ENCODE measurements at places on chromosomes 7 and 10.

DNA sequence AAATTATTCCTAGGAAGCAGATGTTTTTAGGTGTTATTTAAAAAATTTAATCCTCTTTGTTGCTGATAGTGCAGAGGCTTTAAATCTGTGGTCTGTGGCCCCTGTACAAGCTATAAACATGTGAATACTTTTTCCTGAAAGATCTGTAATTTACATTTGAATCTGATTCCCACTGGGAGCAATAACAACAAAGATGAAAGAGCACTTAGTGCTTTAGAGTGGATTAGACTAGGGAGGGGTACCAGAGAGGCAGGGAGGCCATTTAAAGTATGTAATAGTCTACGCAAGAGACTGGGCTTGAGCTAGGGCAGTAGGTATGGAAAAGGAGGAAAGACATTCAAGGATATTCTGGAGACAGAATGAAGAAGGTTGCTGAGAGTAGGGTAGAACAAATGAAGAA, 19.1 kb downstream of the BTRC start:
- DNase-seq, result peak; percentile 24

GRCh38 chr7:138354066-138354465, 106.0 kb upstream of the TRIM24 start:
- DNase-seq, result no peak

- no peak for DNase-seq
Observed at GRCh38 chr10:49298983-49299815, at the start of gene C10orf71. TSS of gene C10orf71 (plus strand) at chr10:49299170. CDS start at chr10:49322546, 23,376 bp downstream.

GRCh38 chr10:132229834-132230556, 43.2 kb downstream of the DPYSL4 start:
- DNase-seq, result no peak
